Renal cortical epithelial cell (primary cell): ENCODE measurements at places on chromosomes 2 and 18.

DNA sequence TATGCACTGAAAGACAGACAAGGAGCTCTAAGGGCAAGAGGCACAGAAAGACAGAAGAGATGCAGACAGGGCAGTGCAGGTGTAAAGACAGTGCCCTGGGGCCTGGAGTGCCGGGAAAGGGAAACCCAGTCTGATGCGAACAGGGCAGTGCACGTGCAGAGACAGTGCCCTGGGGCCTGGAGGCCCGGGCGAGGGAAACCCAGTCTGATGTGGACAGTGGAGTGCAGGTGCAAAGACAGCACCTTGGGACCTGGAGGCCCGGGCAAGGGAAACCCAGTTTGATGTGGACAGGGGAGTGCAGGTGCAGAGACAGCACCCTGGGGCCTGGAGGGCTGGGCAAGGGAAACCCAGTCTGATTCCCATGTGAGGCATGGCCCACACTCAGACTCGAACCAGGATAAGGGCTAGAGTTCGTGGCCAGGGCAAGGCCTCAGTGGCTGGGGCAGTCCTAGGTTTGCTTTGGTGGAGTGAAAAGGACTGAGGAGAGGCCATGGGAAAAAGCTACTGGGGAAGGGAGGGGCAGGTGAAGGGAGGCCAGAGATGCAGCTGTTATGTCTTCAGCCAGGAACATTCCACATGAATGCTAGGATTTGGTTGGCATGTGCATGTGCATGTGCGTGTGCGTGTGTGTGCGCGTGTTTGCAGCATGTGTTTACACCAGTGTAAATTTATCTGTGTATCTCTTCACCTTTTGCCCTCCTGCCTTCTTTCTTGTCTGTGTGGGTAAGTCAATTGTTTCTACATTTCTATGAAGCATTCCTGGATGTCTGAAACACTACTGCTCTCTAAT, 39.1 kb upstream of the DNMT3A start:
- DNase-seq: no peak

- peak; percentile 53 for DNase-seq
Observed at GRCh38 chr2:170324640-170325046, 146.7 kb downstream of the MYO3B start.

GRCh38 chr2:3948191-3948590, 244.8 kb downstream of the DCDC2C start:
- DNase-seq: no peak

DNA sequence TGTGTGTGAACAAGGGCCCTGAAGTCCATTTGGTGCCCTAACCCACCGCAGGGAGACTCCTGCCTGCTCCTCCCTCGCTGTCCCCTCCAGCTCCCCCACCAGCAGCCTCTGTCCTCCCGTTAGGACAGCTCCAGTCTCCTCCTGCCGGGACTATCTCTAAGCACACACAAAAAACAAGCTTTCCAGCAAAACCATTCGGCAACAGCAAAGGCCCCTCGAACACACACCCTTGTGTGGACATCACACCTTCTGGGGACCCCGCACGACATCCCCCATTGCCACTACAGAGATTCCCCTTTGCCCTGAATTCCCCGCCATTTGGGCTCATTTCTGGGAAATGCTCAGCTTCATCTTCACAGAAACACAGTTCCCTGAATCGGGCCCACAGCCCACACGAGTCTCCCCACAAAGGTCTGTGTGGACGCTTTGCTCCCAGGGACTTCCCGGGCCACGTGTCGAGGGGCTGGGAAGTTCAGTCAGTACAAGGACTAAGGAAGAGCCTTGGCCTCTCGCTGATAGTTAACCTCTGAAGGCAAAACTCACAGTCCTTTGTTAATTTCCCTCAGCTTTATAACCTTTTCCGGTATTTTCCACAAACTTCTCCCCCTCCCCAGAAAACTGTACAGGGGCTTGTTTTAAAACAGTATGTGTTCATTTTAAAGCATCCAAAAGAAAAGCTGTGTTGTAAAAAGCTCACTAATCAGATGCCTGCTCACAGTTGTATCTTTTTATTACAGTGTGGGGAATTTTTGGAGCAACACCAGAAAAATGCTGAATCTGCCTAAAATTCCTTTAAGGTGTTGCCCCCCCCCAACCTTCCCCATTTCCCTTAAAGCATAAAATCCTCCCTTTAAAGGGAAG, 25.9 kb downstream of the SMAD7 start:
- DNase-seq: no peak

- DNase-seq: peak; percentile 32
Observed at GRCh38 chr18:13726972-13727331, 479 bp downstream of the RNMT start.

- peak; percentile 20 for DNase-seq
Observed at GRCh38 chr2:173997269-173997668, 32.1 kb upstream of the SP3 start.
